ENCODE measurements at places on chromosomes 11 and 22.

DNA sequence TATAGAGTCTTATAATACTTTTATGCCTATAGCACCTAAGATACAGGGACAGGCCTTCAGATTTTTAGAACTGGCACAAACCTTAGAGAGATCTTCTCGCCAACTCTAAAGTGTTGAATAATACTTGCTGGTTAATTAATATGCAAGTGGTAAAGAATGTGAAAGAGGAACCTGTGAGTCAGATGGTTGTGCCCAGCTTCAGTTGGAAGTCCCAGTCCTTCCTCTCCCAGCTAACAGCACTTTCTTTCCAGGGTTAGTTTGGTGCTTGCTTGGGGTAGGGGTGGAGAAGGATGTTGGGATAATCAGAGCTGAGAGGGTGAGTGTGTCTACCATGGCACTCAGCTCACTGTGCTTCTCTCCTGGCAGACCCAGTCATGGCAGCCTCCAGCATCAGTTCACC lies 4.9 kb upstream of the TMEM132A start:
- no peak for DNase-seq

- no peak for DNase-seq
Measured at GRCh38 chr11:38718049-38718448, 2120.0 kb upstream of the RAG2 start.

DNA sequence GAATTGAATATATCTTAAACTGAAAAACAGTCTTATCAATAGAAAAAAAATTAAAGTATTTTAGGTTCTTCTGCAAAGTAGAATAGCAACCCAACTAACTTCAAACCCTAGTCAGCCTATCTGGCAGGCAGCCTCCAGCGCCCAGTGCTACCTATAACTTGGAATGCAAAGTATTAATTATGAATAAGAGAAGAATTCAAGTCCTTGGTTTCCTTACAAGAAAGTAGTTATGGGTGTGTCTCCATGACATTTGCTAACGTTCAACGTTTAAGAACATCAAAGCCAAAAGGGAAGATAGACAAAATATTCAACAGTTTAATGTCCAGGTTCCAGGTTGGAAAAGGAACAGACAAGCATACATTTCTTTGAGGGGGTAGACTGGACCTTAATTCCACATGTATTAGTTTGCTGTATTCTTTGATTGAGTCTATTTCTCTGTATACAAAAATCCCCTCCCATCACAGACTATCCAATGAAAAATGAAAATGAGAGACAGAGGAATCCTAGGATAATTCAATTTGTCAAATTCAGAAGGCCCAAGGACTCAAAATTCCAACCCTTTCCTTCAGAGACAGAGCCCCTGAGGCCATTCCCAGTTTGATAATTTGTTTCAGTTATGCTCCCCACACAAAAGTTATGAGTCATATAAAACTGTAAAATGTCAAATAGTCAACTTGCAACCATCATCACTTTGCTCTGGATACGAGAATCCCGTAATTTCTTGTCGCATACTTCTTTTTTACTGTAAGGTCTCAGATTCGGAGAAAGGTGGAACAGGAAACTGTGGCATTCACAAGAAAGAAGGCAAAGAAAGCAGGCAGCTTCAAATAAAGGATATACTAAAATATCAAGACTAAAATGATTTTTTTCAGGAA lies 83.7 kb upstream of the CHRM4 start:
- no peak for DNase-seq

- DNase-seq, result peak; percentile 83
Measured at GRCh38 chr11:16380941-16381568, 24.7 kb upstream of the SOX6 start.

DNA sequence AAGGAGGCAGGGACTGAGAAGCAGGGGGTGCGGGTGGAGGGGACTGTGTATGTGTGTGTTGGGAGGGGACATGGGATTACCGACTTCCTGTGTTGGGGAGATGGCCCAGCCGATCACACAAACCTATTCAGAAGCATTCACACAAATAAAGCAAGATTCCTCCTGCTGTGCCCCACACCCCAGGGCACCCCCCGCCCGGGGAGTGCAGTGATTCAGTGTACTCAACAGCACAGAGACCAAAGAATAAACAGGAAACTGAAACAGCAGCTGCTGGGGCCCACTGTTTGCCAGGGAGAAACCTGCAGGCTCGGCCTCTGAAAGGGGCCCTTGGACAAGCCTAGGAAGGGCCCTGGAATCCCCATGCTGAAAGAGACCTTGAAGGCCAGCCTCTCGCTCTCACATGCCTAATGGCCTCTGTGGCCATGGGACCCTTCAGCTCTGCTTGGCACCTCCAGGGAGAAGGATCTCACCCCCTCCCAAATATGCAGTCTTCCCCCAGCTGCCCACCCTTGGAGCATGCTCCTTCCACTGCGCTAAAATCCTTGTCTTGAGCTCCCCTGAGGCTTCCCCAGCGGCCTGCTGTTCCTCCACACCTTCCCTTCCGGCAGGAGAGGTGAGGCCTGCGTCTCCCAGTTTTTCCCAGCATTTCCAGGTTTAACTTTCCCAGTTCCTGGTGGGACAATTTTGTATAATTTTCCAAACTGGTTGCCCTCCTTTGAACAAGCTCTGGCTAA lies 72.9 kb downstream of the CSNK2A3 start:
- DNase-seq, result no peak

DNA sequence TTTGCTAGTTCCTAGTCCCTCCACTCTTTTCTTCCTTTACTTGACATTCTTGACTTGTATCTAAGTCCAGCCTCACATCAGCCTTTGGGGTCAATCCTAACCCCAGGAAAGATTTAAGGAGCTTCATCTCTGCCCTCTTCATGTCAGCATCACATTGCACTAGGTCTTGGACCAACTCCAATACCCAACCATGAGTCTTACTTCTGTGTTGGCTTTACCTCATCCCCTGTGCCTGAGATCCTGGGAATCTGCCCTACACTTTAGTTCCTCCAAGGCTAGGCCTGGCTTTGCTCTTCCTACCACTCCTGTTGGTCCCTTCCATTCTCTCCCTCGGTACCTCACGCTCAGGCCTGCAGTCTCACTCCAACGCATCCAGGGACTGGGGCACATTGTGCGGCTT lies 117.0 kb downstream of the SLC1A2 start:
- DNase-seq, result no peak

DNA sequence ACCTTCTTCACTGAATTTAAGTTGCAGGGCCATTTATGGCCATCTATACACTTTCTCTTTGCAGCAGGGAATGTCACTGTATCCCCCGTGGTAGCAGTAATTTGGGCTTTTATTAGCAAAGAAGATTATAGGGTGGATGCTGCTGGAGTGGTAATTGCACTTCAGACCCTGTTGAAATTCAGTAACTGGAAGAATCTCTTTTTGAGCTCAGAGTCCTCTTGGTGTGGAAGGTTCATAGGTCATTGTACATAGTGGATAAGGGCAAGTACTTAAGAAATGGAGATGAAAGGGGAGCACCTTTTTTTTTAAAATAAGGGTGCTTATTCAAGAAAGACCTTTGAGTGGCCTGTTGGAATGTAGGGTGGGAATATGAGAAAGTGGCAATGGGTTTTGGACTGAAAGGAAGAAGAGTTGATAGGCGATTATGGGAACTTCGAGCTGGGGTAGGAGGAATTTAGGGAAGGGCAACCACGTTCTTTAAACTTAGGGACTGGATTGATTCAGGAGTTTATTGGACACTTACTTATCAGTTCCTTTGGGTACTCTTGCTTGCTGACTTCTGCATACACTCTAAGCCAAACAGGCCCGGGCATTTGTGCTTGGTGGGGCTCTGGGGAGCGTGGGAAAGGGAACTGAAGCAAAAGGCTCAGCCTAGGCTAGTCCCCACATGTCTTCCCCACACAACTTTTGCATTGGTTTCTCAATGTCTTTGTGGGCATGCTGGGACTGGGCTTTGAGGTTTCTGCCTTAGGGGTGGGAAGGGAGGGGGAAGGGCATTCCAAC lies 26.5 kb downstream of the CTNND1 start:
- DNase-seq, result no peak

GRCh38 chr11:71525938-71526495 lies 1.1 kb upstream of the KRTAP5-7 start:
- DNase-seq, result no peak

DNA sequence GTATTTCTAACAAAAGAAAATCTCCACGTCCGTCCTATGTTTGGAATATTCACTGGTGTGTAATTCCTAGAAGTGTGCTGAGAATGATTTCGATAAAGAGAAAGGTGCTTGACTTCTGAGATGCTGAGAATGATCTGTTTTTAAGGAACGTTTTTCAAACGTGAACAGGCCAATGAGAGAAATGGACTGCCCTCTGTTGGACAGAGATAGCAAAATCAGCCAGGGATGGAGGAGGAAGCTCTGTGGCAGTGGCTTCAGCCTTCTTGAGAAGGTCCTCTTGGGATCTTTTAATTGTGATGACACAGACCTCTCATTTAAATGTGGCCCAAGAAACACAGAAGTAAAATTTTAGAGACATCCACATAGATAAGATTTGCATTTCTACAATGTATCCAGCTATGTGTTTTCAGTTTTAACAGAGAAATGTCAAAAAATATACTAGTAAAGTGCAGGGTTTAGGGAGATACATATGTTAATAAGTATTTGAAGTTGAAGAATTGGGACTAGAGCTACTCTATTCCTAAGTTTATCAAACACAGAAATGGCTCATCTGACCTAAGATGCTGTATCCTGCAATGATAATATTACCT lies 84.0 kb upstream of the RCN1 start:
- DNase-seq, result no peak

DNA sequence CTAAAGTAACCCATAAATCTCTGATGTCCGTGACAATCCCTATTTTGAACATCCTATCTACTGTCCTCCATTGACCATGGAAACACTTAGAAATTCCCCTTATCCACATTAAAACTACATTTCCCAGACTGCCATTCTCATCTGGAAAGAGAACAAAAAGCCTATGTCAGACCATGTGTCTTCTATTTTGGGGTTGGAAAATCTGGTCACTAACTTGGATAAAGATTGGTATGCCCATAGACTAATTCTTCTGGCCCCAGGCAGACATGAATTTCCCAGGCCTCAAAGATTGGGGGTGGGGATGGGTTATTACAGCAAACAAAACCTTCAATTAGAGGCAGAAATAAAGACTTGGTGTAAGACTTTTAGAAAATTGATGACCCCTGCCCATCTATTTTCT lies 30.9 kb upstream of the CREB3L1 start:
- no peak for DNase-seq

DNA sequence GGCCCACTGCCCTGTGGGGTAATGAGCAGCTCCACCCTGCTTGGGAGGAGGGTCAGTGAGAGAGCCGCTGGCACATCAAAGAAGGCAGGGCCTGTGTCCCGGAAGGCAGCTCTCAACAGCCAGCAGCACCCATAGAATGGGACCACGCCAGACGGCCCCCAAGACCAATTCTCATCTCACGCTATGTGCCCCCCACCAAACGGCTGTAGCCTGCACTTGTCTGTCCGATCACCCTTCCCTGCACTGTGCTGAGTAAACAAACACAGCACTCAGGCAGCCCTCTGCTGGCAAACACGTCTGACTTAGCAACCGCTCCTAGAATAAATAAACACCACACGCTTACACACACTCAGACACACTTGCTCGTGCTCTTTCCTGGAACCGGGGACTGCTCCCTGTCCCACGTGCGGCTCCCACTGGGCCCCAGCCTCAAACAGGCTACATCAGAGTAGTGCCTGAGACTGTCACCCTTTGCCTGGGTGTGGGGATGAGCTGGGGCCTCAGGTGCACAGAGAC lies 53.2 kb upstream of the CDON start:
- no peak for DNase-seq

- DNase-seq, result no peak
Measured at GRCh38 chr22:28074526-28074925, 155.5 kb upstream of the PITPNB start.

DNA sequence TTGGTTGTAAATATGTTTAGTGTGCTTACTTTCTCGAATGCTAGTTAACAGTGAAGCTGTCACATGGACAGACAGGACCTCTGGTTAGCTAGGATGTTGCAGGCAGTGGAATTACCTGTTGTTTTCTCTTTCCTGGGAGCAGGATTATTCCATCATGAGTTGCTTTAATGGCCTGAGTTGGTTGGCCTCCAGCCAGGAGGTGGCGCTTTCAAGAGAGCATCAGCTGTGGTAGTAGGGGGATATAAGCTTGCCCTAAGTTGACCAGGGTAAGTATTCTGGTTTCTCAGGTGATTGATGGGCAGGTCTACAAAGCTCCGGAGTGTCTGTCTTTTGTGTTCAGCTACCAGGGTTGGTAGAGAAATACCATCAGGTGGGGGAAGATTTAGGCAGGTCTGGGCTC lies 43.5 kb downstream of the NELL1 start:
- DNase-seq, result no peak

GRCh38 chr22:25399649-25400151 lies 164.8 kb upstream of the GRK3 start:
- no peak for DNase-seq

GRCh38 chr11:2270322-2271076 lies at the start of gene ASCL2:
TSS of gene ASCL2 (minus strand) at chr11:2270588. CDS start at chr11:2270332, 256 bp downstream.
- DNase-seq, result no peak

DNA sequence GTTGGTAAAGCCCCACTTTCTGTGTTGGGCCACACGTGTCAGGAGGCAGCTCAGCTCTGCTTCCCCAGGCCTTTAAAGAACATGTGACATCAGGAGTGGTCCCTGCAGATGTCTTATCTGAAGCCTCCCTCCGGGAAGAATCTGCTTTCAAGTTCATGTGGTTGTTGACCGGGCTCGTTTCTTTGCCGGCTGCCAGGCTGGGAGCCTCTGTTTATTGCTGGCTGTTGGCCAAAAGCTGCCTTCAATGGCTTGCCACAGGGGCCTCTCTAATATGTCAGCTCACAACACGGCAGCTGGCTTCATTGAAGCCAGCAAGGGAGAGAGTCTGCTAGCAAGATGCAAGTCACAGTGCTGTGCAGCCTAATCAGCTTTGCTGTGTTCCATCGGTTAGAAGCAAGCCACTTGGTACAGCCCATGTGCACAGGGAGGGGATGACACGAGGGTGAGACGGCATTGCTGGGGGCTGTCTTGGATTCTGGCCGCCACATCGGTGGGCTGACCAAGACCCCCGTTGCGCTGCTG lies 14.6 kb downstream of the MRGPRF start:
- DNase-seq, result peak; percentile 32

- DNase-seq, result no peak
Measured at GRCh38 chr11:45209891-45210699, 63.7 kb downstream of the PRDM11 start.

- DNase-seq, result no peak
Measured at GRCh38 chr11:74278721-74279161, 32.7 kb downstream of the P4HA3 start.

DNA sequence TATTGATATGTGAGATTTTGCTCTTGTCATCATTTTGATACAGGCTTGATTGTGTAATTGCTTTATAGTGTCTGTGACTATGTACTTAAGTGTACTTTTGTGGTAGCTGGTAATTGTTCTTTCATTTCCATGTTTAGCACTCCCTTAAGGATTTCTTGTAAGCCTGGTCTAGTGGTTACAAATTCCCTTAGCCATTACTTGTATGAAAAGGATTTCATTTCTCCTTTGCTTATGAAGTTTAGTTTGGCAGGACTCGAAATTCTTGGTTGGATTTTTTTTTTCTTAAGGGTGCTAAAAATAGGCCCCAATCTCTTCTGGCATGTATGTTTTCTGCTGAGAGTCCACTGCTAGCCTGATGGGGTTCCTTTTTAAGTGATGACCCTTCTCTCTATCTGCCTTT lies 346.8 kb downstream of the JRKL start:
- no peak for DNase-seq
